ENCODE measurements at places on chromosomes 16 and 17.
A peak's percentile ranks its signal among the peaks of the same experiment; 100 is the strongest.

DNA sequence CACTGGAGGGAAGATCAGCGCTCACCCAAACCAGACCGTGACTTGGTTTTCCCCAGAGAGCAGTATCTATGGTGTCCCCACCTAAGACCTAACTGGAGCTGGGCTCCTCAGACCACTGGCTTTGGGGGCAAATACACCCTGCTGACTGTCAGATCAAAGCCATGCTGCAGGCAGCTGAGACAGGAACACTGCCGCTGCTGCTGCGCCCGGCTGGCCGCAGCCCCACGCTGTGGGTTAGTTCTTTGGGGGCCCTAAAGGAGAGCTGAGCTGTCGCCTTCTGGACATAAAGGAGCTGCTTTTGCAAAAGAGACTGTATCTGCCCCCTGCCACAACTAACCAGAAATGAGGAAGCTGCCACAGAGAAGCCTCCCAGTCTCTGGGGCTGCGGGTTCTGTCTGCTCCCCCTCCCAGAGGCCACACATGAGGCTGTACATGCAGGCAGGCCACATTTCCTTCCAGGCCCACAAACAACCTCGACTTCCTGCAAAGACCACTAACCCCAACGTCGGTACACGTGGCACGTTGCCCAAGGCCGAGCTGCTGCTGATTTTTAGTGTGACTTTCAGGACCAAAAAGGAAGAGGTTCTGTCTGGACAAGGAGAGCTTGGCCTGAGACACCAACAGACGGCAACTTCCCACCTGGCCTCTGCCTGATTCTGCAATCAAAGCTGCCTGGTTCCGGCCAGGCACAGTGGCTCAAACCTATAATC lies 18.2 kb upstream of the ABR start:
- DNase-seq, result peak; percentile 30

GRCh38 chr17:7056386-7056785 lies 12.5 kb upstream of the SLC16A11 start:
- DNase-seq, result no peak

- no peak for DNase-seq
These were observed 21.4 kb upstream of the PITPNM3 start for GRCh38 chr17:6577686-6578263.

DNA sequence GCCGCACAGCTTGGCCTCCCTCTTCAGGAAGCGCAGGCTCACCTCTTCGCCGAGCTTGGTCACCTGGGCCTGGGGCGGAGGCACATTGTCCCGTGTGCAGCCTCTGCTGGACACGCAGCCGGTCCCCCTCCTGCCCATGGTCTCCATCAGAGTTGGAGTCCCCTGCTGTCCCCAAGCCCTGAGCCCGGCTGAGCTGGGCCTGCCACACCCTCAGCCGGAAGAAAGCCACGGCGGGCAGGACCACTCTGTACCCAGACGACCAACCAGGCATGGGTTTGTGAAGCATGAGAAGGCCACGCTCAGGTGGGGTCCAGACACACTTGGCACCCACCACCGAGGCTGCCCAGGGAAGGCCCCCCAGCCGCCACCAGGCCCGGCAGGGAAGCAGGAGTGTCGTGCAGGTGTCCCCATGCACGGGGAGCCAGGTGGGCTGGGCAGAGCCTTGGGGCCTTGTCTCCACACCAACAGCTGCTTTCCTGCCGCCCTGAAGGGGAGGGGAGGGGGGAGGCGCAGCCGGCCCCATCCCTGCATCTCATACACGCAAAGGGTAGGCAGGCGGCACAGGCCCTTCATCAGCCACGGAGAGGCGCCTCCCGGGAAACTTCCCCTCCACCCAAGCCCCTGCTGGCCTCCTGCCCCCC lies 5.2 kb downstream of the CCDC154 start:
- no peak for DNase-seq

DNA sequence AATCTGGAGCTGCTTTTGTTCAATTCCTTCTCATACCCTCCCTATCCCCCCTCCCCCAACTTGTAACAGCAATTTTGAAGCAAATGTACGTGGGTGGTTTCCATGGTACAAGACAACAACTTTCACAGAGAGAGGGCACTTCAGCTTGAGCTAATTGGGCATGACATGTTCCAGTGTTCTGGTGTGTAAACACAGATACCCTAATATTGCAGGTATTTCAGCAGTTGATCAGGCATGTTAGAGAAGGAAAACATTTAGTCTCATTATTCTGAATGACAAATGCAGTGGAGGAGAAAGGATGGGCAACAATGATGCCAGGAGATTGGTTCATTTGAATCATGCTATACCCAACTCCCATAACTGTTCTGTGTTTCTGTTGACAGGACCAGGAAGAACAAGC lies 137.5 kb downstream of the TRIM37 start:
- DNase-seq, result no peak

DNA sequence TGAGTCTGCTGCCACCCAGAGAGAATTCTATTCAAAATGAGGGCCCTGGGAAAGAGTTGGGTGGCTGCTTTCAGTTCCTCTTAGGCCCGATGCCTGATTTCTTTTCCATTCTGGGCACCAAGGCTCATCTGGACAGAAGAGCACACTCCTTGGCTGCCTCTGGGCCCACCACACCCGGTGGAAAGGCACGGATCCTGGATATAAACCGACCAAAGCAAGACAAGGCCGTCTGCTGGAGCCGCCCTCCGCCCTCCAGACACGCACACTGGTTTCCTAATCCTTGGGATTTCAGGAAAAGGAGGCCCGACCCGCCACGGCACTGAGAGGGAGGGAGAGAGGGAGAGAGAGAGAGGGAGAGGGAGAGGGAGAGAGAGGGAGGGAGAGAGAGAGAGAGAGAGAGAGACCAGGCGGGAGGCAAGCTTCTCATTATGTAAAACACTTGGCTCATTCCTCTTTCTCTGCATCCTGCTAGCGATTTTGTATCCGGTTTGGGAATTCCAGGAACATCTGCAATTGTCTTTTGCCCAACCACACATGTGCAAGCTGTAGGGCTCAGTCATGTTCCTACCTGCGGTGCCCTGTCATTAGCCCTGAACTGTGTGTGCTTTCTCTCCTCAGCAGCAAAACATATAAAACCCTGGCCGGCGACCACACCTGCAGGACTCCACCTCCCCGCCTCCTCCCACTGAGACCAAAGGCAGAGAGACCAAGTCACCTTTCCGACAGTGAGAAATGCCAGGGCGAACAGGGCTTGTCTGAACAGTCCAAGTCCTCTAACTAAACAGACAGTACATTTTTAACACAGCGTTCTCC lies 347.2 kb downstream of the SOX9 start:
- no peak for DNase-seq

GRCh38 chr17:81254955-81255717 lies 16.0 kb downstream of the NDUFAF8 start:
- no peak for DNase-seq

GRCh38 chr16:27646806-27647205 lies 96.9 kb downstream of the KATNIP start:
- DNase-seq, result no peak

- DNase-seq, result no peak
These were observed 16.0 kb downstream of the CBFA2T3 start for GRCh38 chr16:88961011-88961410.

DNA sequence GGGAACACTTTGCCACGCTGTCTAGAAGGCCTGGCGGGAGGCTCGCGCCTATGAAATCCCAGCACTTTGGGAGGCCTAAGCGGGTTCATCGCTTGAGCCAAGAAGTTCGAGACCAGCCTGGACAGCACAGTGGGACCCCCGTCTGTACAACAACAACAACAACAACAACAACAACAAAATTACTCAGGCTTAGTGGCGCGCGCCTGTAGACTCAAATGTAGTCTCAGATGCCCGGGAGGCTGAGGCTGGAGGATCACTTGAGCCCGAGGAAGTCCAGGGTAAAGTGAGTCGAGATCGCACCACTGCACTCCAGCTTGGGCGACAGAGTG lies 297 bp upstream of the SLFN13 start:
- no peak for DNase-seq

DNA sequence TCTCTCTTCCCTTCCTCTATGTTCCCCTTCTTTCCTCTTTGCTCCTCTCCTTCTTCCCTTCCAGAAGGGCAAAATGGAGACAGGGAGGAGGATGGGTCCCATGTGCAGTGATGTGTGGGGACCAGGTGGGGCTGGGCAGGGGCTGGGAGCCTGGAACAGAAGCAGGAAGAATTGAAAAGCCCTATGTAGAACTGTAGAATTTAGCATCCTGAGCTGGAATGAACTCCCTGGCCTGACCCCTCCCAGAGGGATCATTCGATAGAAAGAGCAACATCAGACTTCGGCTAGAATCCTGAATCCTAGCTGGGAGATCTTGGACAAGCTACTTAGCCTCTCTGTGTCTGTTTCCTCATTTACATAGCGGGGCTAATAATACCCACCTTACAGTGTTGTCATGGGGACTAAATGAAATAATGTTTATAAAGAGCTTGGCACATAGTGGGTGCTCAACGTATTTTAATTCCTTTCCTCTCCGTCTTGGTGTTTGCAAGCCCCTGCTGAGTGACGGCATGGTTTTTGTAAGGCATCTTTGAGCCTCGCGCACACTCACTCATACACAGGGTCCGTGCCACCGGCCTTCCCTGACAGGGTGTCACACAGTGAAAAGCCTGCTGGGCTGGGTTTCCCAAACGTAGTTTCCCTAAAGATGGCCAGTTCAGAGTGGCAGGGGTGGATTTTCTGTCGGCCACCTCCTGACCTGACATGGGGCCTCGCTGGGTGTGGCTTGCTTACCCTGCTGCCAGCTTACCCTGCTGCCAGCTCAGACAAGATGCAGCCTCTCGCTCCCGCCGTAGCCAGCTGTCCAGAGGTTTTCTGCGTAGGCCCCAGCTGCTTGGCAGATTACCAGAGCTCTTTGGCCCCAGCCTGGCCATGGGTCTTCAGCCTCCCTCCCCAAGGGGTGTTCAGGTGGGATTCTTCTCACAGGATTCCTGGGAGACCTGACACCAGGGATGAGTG lies 6.1 kb upstream of the ARHGAP23 start:
- no peak for DNase-seq
